ENCODE measurements at places on chromosomes 1 and 21.

DNA sequence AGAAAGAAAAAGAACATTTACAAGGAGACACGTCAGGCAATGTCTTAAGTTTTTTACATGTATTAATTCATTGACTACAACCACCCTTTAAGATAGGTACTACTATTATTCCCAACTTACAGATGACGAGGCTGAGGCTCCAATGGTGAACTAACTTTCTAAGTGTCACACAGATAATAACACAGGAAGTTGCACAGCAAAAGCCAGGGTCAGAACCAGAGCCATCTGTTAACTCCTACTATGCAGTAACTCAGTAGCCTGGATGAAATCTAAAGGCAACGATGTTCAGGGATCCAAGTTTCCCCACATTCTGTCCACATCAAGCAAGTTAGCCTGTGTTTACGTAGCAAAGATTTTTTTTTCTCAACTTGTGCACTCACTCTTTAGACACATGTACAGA, 371.7 kb downstream of the PTPRC start:
- DNase-seq, result no peak

DNA sequence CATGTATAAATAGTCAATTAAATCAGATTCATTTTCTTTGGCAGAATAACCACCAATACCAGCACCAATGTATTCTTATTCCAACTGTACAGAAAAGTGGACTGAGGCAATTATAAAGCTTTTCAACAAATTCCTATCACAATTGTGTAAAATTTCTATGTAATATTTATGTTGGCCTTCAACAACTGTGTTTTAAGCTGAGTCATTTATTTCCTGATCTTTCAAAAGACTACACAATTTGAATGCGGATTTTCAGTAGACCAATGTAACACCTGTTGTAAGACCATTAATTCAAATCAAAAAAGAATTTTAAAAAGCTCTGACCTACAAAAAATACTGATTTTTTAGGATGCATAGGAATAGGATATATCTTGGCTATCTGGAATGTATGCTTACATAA, 25.5 kb downstream of the GPATCH2 start:
- no peak for DNase-seq

- DNase-seq, result no peak
Observed at GRCh38 chr1:189986516-189986915, 491.1 kb downstream of the BRINP3 start.

DNA sequence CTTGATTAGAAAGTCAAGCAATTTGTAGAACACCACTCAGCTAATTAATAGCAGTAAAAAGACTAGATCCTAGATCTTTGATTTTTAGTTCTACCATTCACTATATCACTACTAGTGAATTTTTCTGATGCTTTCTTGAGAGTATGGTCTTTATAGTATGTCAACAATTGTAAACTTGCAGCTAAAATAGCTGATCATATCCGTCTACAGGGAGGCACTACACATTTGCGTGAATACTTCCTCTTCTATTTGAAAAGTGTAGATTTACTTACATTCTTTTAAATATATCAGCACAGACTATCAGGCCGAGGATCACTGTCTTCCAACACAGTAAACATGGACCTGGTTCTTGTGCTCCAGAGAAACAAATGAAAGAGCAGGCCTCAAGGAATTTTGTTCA, 18.6 kb upstream of the PTPRC start:
- DNase-seq, result no peak

DNA sequence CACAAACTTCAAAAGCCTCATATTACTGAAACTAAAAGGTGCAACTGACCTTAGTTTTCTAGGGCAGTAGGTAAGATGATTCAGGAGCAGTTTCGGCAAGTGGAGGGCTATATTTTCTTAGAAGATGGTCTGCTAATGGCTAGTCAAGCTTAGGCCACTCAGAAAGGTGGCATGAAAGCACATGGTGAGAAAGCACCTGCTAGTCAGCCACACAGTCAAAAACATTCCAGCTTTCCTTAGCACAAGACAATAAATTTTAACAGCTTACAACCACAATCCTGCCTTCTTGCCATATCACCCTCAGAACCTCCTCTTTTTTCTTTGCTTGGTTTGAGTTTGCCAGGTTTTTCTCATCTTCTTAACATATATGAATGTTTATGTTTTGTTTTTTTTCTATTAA, 81.1 kb upstream of the SLFNL1 start:
- no peak for DNase-seq

GRCh38 chr1:234942879-234943506, 185.6 kb downstream of the TOMM20 start:
- no peak for DNase-seq
